ENCODE measurements at places on chromosomes 7 and 10.

GRCh38 chr7:45347804-45348203 is 190.2 kb downstream of the RAMP3 start:
- peak; percentile 33 for DNase-seq

- DNase-seq = no peak
These were observed 253.7 kb upstream of the PITRM1 start for GRCh38 chr10:3426190-3426845.

DNA sequence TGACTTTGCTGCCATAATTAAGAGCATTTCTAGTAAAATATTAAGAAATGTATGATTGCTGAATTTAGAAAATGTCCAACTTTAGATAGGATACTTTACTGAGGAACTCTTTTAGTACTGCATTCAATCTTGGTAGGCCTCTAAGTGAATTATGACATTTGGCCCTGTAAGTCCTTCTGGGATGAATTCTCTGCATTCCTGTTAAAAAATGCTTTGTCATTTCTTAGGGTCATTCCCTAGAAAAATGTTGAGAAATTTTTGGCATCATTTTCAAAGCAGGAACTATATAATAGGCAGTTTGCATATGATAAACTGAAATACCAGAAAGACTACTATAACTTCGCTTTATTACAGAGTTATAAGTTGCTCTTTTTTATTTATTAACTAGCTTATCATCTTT is 69.3 kb upstream of the PRR15 start:
- no peak for DNase-seq

DNA sequence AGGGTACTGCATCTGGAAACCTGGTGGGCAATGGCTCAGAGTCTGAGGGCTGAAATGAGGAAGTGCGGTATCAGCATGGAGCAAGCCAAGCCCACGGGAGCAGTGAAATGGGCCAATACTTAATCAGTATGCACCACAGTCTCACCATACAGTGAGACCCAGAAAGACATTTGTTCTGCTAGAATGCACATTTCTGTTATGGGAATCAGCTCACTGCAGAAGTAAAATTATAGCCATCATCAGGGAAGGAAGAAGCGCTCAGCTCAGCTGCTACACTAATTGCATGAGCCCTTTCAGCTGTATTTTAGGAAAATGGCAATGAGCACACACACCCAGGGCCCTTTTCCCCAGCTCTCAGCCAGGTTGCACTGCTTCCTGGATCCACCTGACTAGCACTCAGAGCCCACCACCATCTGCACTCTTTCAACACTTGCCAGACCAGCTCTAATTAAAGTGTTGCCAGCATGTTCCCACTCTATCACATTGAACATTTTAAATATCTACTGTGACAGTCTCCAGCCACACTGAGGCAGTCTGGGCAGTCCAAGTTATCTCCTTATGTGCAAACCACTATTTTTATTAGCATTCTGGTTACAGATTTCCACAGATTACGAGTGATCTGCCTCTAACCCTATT is 44.2 kb upstream of the PIK3AP1 start:
- no peak for DNase-seq

- DNase-seq = no peak
These were observed 11.8 kb downstream of the SFXN2 start for GRCh38 chr10:102726274-102726673.

GRCh38 chr10:30300728-30301127 is 48.4 kb downstream of the MTPAP start:
- DNase-seq = no peak

- peak; percentile 69 for DNase-seq
These were observed 4.9 kb upstream of the SCD start for GRCh38 chr10:100341953-100342626.

DNA sequence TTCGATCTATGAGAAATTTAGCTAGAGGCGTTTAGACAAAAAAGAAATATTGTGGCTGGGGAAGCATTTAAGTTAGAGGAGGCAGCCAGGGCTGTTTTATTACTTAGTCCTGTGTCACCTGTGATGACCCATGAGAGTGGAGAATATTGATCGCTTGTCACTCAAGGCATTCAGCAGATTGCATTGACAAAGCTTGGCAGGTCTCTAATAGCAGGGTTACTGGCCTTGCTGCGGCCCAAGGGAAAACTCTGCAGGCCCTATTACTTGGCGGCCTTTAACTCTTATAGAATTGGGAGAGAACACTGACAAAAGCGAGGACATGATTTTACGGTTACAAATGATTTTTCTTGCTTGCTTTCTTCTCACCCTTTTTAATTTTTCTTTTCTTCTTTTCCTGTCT is 473.5 kb downstream of the AUTS2 start:
- DNase-seq = peak; percentile 66

- DNase-seq = peak; percentile 31
These were observed 186.2 kb downstream of the REEP3 start for GRCh38 chr10:63707254-63707910.

- peak; percentile 71 for DNase-seq
These were observed 23.3 kb upstream of the PDGFA start for GRCh38 chr7:542713-543500.

GRCh38 chr7:44235582-44236332 is 35.0 kb downstream of the YKT6 start:
- no peak for DNase-seq

- peak; percentile 72 for DNase-seq
These were observed 86.9 kb downstream of the JAZF1 start for GRCh38 chr7:28093623-28094232.

DNA sequence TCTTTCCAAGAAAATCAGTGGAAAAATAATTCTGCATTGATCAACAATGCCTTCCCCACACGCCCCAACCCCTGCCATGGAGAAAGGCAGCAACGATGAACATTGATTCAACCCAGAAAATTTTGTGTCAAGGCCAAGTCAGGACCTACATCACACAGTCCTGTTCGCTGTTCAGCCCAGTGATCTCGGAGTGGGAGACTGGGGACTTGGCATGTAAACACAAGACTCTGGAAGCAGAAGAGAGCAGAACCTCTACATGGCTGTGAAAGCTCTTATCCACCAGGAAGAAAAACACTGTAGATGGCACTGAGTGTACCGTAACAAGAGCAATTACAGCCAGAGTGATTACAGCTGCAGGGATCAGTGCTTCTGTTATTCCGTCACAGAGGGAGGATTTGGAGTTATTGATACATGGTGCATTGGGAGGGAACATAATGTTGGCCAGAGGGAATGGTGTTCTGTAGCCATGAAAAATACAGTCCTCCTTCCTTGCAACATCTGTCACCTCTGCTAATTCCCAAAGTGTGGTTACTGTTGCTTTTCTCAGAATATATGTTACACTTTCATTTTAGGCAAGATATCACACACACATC is 136.6 kb downstream of the IQUB start:
- peak; percentile 24 for DNase-seq

DNA sequence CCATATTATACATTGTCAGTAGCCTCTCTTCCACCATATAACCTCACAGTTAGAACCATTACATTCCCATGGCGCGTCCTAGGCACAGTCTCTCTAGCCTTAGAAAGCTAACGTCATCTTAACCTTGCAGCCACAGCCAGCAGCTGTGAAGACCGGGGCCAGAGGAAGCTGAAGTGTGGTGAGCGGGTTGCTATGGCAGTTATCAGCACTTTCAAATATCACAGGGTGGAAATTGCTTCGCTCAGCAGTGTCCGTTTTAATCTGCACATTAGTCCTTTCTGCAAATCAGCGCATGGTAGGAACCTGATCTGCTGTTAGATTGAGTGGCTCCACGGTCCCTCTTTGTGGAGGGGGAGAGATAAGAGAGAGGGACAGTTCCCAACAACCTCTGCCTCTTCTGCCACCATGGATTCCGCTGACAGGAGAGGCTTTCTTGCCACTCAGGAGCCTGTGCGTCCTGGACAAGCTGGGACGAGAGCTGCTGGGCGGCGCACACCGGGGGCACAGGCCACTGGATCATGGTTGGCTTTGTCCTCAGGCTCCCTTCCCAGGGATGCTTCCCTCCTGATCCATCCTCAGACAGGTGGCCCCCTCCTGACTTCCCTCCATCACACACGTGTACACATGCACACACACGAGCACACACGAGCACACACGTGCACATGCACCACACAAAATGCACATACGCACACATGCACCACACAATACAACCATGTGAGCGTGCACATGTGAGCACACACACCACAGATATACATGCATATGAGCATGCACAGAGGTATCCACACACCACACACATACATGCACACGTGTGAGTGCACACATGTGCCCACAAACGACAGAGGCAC is 93.8 kb downstream of the WDR37 start:
- no peak for DNase-seq

DNA sequence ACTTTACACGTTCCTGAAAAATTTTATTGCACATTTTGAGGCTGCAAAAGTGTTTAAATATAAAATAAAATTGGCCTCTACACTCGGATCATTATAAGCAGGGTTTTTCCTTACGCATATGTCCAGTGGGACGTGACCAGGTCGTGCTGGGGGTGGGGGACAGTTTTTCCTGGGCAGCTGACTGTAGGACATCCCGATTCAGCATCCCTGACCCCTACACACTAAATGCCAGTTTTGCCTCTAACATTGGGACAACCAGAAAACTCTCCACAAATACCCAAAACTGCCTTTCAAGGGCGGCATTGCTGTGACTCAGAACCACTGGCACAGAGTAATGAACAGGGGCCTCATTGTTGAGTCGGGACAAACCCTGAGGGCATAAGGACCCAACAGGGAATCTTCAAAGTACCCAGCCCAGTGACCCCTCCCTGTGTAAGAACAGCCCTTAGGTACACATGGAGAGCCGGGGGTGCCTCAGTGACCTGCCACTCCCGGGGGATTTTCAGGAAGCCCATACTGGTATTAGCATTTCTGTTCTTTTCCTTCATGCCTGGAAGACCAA is 170.6 kb downstream of the ARHGAP21 start:
- no peak for DNase-seq

DNA sequence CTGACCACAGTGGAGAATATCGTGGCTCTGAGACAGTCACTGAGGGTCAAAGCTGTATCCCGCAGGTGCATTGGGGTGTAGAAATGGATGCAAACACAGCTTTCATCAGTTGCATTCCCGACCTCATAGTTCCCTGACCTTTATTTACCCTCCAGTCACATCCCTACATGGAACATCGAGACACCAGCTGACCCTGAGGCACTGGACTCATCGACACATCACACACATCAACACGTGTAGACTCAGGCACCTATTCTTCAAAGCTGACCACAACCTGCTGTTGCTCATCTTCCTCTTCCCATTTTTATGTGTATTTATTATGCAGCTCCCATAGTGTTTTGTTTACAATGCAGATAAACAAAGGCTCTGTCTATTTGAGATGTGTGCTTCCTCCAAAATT is 396.9 kb upstream of the NRP1 start:
- DNase-seq = no peak

DNA sequence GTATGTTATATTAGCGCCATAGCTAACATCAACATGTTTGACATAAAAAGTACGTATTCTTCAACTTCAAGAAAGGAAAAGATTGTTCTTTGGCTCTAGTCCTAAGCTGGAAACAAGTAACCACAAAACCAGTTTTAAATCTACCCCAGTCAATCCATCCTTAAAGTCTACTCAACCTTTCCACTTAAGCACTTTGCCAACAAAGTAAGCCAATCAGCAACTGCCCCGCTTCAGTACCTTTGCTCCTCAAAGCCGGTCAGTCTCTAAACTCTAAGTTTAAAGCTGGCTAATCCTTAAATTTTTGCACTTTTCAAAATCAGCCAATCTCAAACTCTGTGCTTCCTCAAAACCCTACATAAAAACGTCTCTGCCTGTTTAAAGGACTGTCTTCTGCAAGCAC is 8.1 kb downstream of the ZNF438 start:
- no peak for DNase-seq

DNA sequence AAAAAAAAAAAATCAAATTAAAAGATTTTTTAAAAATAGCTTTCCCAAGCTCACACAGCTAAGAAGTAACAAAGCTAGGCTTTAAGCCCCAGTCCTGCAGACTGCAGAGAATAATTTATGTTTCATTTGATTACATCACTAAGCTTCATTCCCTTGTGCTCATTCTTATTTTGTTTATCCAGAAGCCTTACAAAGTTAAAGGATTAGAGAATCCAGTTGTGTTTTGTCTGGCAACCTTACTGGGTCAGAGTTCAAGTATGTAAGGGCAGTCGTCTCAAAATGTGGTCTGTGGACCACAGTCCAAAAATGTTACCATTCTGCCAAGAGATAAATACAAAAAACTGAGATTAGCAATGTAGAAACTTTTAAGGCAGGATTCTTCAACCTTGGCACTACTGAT is 32.1 kb upstream of the EZH2 start:
- peak; percentile 16 for DNase-seq

DNA sequence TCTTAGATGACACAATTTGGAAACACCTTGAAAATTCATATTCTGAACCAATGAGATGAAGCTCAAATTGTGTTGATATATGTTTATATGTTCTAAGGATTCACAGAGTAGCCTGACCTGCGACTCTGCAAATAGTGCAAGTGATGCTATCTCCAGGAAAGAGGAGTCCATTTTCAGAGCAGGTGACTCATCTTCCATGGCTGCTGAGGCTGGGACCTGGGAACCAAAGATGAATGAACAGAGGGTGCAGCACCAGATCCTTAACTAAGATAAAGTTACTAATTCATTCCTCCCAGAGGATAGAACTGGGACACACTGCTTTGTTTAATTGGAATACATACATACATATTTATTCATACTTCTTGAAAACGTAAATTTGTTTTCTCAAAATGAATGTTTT is 240.6 kb upstream of the SEMA3C start:
- DNase-seq = no peak

GRCh38 chr7:1104516-1105179 is 16.7 kb downstream of the GPER1 start:
- no peak for DNase-seq

DNA sequence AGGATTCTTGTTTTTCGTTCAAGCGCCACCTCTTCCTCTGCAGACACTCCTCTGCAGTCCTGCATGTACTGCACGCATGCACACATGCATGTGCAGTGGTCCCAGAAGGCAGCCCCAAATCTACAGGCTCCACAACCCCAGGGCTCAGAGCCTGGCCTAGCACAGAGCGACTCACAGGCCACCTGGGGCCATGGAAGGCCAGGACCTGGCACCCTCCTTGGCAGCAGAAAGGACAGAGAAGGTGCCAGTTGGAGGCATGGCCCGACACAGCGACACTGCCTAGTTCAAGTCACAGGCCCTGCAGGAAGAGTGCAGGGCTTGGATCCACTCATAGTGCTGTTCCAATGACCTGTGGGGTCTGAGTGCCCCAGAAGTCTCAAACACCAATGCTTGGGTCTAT is 48.7 kb upstream of the RET start:
- no peak for DNase-seq

- no peak for DNase-seq
These were observed 30.9 kb downstream of the MRPS33 start for GRCh38 chr7:140983802-140984201.

- no peak for DNase-seq
These were observed 5.8 kb downstream of the MACC1 start for GRCh38 chr7:20211376-20211775.

- DNase-seq = peak; percentile 78
These were observed 830 bp upstream of the BMI1 start for GRCh38 chr10:22319980-22320558.

All from eye (tissue), 1 donor.